ENCODE measurements at places on chromosomes 12 and 14.

- DNase-seq = no peak
Measured at GRCh38 chr14:57976701-57977100, 110.8 kb upstream of the SLC35F4 start.

DNA sequence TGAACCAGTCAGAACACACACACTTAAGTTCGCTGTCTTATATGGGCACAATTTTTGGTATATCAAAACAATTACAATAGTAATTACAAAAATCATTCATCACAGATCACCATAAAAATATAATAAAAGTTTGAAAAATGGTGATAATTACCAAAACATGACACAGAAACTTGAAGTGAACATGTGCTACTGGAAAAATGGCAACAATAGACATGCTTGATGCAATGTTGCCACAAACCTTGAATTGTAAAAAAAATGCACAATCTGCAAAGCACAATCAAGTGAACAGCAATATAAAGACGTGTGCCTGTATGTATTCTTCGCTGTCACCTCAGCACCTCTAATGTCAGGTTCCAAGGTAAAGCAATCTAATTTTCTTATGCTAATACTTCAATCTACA lies 117.6 kb downstream of the PRKD1 start:
- no peak for DNase-seq

DNA sequence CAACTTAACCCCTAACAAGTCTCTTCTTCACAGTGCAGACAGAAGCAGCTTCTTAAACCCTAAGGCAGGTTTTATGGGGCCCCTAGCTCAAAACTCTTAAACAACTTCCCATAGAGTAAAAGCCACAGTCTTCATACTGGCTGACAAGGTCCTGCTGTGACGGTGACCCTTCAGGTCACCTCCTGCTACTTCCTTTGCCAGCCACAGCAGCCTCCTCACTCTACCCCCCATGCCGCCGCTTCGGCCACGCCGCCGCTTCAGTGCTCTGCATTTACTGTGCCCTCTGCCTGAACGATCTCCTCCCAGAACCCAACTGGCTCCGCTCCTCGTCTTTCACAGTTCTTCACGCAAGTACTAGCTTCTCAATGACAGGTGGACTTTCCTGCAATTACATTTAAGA lies 45.5 kb downstream of the ACADS start:
- DNase-seq = no peak

DNA sequence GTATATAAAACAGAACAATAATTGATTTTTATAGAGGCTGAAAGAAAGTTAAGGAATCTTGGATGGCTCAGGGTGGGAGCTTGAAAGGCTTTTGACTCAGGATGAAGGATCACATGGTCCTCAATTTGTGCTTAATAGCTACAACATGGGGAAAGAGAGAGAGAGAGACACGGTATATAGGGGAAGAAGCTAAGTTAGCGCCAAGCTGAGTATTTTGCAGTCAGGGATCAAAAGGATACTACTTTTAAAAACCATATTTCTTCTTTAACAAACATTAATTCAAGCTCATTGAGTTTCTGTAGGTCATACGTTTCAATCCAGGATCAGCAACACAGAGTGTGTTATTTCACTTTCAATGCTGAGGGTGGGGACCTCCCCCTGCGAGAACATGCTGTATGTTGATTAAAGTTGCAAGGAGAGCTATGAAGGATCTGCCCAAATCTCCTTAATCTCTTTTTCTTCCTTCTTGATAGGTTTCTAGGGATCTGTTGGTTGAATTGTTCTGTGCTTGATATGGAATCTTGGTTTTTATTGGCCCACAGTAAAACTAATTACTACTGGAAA lies 133.1 kb upstream of the NUDT4 start:
- peak; percentile 27 for DNase-seq

DNA sequence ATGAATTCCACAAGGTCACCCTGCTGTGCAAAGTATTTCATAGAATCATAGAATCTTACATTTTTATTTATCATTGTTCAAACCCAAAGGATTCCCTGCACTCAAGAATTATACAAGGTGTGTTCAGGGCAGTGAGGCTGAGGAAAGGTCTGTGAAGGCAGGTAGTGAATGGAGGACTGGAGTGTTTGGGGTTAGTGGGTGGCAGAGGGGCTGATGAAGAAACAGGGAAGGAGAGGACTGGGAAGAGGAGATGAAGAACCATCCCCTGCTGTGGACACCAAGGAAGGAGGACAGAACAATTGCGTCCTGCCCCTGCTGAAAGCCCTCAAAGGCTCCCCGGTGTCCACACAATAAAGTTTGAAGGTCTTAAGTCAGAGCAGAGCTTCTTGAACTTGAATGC lies 10.8 kb upstream of the BCDIN3D start:
- no peak for DNase-seq

- DNase-seq = no peak
Measured at GRCh38 chr12:3757261-3757660, 4.4 kb upstream of the CRACR2A start.

DNA sequence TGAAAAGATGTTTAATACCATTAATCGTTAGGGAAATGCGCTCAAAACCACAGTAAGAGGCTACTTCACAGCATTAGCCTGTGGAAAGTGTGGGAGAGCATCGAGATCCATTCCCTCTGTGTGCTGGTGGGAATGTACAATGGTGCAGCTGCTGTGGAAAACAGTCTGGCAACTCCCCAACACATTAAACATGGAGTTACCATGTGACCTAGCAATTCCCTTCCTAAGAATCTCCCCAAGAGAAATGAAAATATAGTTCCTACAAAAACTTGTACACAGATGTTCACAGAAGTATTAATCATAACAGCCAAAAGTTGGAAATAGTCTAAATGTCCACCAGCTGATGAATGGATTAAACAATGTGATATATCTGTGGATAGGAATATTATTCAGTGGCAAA lies 23.8 kb downstream of the MLXIP start:
- no peak for DNase-seq

DNA sequence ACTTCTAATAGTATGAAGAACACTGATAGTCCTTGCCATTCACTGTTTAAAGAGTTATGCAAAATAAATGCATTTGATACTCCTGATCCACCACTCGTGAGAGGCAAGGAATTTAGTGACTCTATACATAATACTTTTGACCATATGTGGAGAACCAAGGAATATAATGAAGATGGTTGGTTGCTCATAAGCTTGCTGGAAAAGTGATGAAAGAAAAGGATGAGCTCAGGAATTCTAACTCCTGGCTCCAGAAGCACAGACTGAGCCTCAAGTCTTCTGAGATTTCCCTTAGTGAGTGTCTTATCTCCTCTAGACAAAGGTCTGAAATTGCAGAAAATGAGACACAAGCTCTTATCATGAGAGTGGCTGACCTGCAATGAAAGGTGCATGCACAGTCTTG lies 57.1 kb upstream of the KRAS start:
- DNase-seq = no peak
